ENCODE measurements at places on chromosomes 16 and 17.

GRCh38 chr17:27486741-27487140 lies 30.5 kb downstream of the KSR1 start:
- DNase-seq: no peak

- DNase-seq: no peak
Measured at GRCh38 chr17:4476511-4477070, 22.1 kb upstream of the SPNS2 start.

GRCh38 chr17:51853857-51854256 lies 304.7 kb downstream of the CA10 start:
- DNase-seq: no peak

GRCh38 chr16:78624366-78624765 lies 524.9 kb downstream of the WWOX start:
- DNase-seq: no peak

GRCh38 chr17:2710071-2710802 lies 1.3 kb downstream of the CLUH start:
- DNase-seq: no peak

- DNase-seq: no peak
Measured at GRCh38 chr17:58264407-58265103, 16.2 kb downstream of the MPO start.

- no peak for DNase-seq
Measured at GRCh38 chr17:77476931-77477805, 336.4 kb downstream of the SEC14L1 start.

DNA sequence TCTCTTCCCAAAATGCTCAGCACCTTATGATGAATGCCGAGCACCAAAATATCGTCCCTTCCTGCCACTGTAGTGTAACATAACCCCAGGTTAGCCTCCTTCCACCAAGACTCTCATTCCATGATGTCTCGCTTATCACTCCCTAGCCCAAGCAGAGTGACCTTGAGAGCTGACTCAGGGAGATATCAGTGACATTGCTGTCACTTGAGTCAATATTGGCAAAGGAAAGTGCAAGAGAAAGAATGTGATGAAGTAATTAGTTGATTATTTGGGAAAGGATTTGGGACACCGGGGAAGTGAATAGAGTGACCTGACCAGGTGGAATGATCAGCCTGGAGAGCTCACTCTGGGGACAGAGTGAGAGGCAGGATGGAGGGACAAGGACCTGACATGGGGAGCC lies 2.6 kb upstream of the ANKFN1 start:
- no peak for DNase-seq

DNA sequence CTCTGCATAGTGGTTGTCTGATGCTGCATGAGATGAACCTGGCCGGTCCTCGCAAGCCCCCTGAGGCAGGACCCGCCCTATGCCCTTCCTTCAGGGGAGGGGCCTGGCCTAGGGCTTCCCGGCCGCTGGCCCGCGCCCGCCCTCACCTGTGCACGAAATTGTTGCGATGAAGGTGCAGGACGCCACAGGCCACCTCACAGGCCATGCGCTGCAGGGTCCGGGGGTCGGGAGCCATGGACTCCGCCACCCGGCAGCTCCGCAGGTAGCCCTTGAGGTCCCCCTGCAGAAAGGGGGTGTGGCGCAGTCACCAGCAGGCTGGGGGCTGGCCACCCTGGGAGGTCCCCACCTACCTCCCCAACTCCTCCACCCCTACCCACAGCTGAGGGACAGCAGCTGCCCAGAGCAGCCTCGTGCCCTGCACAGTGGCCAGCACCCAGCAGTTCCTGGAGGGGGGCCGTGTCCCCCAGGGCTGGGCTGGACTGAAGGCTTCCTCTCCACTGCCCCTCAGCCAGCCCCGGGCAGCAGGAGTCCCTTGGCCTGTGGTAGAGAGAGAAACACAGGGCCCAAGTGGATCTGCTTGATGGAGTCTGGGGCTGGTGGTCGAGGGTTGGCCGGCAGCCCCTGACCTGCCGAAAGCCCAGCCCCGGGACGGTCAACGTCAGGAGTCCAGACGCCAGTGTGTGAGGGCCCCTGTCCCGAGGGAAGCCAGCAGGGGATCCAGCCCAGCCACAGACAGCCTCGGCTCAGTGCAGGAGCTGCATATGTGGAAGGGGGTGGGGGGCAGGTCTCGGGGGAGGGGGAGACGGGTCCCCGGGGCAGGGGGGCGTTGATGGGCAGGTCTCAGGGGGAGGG lies 38.8 kb upstream of the PVALEF start:
- no peak for DNase-seq

DNA sequence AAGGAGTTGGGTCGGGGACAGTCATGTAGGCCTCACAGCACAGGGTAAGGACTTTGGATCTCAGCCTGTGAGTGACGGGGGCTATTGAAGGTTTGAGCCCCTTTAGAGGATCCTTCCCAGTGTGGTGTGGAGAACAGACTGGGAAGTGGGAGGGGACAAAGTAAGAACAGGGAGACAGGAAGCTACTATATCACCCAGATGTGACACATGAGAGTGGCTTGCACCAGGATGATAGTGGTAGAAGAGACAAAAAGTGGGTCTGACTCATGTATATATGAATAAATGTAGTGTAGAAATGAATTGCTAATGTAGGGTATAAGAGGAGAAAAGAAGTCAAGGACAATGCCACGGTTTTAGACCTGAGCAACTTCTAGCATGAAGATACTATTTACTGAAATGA lies 4.5 kb downstream of the NUP93 start:
- DNase-seq: no peak

DNA sequence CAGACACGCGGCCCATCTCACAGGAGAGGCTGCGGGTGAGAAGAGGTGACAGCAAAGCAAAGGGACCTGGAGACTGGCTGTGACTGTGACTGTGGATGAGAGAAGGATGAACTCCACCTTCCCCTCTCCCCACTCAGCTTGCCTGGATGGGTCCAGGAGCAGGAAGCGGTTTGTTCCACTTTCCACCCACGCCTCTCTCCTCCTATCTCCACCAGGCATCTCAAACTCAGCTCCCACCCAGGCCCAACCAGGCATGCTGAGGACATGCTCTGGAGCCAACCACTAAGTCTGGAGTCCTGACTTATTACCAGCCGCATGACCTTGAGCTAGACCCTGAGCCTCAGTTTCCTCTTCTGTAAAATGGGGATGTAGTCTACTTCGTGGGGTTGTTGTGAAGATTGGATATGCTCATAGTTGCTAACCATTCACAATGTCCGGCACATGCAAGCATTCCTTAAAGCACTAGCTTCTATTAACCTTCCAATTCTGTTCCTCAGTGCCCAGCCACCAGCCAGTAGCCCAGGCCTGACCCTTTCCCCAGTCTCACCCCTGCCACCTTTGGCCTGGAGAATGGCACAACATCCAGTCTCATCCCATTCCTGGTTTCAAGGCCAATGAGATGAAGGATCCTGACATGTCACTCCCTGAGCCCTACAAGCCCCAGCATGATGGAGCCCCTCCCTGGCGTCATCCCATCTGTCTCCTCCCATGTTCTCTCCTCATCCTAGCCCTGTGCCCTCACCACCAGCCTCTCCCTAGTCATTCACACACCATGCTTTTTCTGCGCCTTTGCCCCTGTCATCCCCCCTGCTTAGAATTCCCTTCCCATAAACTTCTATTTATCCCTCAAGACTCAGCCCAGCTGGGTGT lies 2.3 kb downstream of the GAS2L2 start:
- DNase-seq: no peak

GRCh38 chr17:79258843-79259242 lies 184.2 kb downstream of the ENGASE start:
- no peak for DNase-seq

GRCh38 chr16:4852221-4852872 lies 5.1 kb downstream of the UBN1 start:
- no peak for DNase-seq

DNA sequence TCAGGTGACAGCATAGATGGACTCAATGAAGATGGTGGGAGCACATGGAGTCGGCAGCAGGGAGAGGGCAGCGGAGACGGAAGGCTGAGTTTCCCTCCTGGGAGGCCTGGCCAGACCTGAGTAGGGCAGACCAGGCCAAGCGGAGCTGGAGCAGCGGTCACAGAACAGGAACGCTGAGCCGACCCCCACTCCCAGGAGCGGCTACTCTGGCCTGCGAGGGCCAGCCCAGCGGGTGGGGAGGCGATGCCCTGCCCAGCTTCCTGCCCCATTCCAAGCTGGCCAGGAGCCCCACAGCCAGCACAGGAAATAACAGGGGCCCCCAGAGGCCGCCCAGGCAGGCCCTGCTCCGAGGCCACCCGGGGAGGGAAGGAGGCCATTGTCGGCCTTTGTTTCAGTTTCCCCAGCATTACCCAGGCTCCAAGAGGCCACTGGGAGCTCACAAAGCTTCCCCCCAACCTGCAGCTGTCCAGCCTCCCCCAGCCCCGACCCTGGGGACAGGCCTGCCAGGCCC lies 79.8 kb downstream of the ZNF423 start:
- DNase-seq: no peak

DNA sequence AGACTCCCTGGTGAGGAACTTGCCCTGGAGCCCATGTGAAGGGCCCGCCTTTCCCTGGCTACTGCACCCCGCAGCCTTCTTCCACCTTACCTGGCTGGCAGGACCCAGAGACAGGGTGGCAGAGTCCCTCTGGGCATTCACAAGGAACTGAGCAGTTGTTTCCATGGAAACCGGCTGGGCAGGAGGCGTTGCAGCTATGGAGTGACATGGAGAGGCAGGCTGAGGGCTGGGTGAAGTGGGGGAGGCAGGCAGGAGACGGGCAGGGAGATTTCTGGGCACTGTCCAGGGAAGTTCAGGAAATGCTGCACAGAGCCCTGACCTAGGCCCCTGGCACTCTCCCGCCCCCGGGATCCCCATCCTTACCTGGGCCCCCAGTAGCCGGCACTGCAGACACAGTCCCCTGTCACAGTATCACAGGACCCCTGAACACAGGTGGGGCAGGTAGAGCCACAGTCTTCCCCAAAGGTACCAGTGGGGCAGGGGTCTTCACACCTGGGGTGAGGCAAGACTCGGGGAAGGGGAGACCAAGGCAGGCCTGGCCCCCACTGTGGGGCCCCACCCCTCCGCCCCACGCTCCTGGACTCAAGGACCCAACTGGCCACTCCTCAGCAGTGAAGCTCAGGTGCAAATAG lies 5.9 kb downstream of the SCARF1 start:
- no peak for DNase-seq

DNA sequence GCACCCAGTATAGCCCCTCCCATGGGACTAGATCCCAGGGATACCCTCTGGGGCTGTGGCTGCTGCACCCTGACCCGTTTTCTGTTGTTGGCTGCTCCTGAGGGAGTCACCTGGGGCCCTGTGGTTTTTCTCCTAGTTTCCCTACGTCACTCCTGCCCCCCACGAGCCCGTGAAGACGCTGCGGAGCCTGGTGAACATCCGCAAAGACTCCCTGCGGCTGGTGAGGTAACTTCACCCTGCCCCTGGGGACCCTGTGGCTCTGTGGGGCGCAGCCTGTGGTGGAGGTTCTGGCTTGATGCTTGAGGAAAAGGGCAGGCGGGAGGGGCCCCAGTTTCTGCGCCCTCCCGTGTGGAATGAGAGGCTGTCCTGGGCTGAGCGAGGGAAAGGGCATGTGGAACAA lies 27.2 kb downstream of the MGRN1 start:
- DNase-seq: no peak

- DNase-seq: no peak
Measured at GRCh38 chr17:8080208-8080798, 7.2 kb downstream of the ALOX12B start.

- peak; percentile 15 for DNase-seq
Measured at GRCh38 chr17:32998111-32998886, 6.7 kb downstream of the SPACA3 start.

GRCh38 chr17:76968707-76969597 lies 100.7 kb downstream of the MGAT5B start:
- no peak for DNase-seq

DNA sequence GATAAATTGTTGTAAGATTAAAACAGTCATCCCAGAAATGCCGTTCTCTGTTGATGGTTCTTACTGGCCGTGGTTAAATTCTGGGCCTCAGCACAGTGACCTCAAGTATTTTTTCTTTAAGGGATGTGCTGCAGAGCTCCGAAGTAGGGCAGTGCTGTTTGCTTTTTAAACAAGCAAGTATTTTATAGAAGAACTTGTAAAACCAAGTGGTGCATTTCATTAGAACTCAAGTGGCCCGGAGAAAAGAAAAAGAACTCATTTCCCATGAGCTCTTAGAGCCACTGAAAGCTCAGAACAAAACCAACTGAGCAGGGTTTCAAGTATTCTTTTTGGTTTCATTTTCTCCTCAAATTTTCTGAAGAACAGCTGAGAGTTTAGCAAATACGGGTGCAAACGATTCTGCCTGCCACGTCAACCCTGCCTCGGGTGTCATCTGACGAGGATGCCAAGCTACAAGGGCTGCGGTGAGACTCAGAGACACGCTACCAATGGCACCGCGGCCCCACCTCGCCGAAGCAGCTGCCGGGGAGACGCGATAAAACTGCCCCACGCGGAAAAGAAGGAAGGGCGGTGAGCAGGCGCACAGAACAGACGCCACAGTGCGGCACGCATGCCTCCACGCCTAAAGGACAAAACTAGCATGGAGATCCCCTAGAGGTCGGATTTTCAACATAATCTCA lies 6.3 kb downstream of the LMF1 start:
- no peak for DNase-seq

GRCh38 chr16:87608400-87608985 lies 6.2 kb downstream of the JPH3 start:
- DNase-seq: no peak

DNA sequence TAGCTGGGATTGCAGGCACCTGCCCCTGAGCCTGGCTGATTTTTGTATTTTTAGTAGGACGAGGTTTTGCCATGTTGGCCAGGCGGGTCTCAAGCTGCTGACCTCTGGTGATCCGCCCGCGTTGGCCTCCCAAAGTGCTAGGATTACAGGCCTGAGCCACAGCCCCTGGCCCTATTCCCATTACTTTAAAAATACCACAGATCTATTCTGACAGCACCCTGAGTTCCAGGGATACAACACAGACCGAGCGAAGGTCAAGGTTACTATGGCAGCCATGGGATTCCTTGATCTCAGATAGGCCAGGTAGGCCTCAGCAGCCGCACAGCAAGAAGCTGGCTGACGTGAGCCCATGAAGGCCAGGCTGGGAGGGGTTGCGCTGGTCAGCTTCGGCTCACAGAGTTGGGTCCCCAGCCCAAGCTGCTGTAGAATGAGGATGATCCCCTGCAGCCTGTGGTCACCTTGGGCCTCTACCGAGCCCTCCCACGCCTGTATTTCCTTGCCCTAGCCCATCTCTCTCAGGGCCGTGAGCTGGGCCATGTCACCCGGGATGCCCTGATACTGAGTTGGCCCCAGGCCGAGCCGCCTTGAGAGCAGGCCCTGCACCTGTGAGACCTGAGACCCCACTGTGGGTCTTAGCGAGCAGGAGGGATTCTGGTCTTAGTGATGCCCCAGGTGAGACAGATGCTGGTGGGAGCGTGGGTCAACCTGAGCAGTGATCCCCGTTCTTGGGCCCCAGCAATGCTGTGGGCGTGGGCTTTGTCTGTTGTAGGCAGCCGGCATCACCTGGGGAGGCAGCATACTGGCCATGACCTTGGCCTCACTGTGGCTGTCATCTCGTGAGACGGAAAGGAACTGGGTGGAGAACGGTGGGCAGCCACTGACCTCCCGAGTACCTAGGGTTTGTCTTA lies 16.9 kb upstream of the RNF213 start:
- DNase-seq: no peak
